CD8-positive, alpha-beta memory T cell (primary cell): ENCODE measurements at places on chromosomes 1 and 21. TPM values are rescaled to one million over a fixed set of nuclear protein-coding genes. Genes with fewer than 3 reads are reported as not detected.
A peak's percentile ranks its signal among the peaks of the same experiment; 100 is the strongest.

Gene RAB25
- total RNA-seq: not detected

Gene ZNF593OS
- not detected for total RNA-seq

Gene NOS1AP
- not detected for total RNA-seq

Gene RAD54L
- total RNA-seq: 53.7 TPM

DNA sequence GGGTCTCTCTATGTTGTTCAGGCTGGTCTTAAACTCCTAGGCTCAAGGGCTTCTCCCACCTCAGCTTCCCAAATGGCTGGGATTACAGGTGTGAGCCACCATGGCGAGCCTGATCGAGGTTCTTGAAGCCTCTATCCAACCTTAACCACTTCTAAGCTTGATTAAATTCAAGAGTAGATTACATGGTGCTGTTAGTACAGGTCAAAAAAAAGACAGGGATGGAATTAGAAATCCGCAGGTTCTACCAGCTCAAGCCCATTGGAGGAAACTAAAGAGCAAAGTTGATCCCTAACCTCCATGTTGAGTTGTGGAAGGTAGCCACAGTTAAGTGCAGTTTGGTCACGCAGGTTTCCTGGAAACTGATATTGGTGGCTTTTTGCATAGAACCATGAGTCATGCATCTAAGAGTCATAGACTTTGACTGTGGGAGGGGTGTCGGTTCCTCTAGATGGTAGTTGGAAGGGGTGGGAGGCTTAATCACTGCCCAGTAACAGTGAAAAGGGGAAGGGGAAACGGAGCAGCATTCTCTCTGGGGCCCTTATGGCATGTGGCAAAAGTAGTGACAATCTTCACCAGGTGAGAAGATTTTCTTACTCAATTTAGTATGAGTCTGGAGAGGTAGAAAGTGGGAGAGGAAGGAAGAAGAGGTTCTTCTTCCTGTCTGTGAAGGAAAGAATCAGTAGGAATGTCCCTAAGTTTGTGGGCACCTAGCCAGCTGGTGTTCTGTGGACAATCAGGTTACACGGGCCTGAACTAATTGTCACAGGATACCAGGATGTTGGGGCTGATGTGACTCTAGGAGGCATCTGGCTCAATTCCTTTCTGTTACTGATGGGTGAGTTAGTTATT is 7.0 kb downstream of the CD53 start:
- peak; percentile 53 for DNase-seq

DNA sequence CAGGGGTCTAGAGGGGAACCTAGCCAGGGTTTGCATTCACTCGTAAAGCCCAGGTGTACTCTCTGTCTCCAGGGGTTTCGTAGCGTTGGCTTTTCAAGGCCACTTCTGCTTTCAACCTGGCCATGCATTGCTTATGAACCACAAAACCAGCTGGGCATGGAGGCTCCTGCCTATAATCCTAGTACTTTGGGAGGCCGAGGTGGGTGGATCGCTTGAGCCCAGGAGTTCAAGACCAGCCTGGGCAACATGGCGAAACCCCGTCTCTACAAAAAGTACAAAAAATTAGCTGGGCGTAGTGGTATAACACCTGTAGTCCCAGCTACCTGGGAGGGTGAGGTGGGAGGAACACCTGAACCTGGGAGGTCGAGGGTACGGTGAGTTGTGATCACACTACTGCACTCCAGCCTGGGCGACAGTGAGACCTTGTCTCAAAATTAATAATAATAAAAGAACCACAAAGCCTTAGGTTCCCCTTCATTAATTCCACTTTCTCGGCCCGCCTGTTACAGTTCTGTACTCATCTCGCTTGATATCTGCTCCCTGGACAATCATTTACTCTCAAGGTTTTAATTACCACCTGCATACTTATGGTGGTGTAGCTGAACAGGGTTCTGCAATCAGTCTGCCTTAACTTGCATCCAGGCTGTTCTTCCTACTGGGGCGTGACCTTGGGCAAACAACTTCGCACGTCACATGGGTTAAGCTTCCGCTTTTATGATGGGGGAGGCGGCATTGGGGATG is 6.1 kb downstream of the SLC16A4 start:
- DNase-seq: no peak

- DNase-seq: no peak
Observed at GRCh38 chr1:81452693-81453366, 347.9 kb upstream of the ADGRL2 start.

GRCh38 chr1:36573445-36573844 is 90.7 kb upstream of the CSF3R start:
- no peak for DNase-seq

DNA sequence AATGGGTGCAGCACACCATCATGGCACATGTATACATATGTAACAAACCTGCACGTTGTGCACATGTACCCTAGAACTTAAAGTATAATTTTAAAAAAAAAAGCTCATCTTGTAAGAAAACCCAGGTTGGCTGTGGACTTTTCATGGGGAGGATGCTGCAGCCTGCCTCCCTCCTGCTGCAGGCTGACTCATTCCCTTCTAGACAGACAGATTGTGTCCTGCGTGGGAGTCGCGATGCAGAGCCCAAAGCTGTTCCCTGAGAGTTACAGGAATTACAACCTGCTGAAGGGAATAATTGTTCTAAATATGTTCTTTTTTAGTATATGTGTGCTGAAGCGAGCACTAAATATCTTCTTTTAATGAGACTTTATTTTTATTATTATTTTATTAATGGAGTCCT is 93.2 kb downstream of the TBX19 start:
- no peak for DNase-seq

- DNase-seq: no peak
Observed at GRCh38 chr1:55129194-55129728, 85.9 kb downstream of the USP24 start.
